ENCODE measurements at places on chromosomes 16 and 17.

GRCh38 chr17:61627658-61628057 lies 36.6 kb upstream of the NACA2 start:
- DNase-seq: no peak

DNA sequence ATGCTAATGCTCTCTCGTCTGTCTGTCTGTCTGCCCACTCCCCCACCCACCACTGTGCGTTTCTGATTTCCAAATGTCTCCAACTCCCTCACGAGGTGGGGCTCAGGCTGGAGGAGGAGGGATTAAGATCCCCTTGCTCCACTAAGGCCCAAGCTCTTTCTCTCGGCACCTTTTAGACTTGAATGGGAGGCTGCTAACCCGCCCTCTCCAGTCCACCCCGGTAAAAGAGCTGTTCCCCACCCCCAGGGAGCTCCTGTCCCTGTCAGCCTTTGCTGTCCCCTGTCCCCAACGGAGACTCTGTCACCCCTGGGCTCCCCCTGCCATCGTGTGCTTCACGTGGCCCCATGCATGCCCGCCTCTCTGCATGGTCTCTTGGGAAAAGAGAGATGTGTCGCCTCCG lies 68.5 kb upstream of the PLCG2 start:
- DNase-seq: no peak

- DNase-seq: no peak
Measured at GRCh38 chr16:57642160-57643135, 14.0 kb downstream of the ADGRG1 start.

DNA sequence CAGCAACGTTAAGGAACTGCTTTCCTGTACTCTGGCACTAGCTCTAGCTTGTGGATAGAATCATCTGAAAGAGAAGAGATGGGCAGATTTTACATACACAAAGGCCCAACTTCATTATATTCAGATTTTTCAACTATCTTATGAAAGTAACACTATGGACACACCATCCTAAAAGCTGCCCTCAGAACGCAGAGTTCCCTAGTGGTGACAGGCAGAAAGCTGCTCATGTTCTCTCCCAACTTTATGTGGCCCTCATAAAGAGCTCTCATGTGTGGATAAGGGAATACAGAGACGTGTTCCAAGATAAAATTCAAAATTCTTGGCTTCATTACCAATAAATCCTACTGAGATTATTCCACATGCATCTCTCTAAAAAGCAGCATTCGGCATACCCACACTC lies 1.5 kb downstream of the CFAP20 start:
- no peak for DNase-seq

DNA sequence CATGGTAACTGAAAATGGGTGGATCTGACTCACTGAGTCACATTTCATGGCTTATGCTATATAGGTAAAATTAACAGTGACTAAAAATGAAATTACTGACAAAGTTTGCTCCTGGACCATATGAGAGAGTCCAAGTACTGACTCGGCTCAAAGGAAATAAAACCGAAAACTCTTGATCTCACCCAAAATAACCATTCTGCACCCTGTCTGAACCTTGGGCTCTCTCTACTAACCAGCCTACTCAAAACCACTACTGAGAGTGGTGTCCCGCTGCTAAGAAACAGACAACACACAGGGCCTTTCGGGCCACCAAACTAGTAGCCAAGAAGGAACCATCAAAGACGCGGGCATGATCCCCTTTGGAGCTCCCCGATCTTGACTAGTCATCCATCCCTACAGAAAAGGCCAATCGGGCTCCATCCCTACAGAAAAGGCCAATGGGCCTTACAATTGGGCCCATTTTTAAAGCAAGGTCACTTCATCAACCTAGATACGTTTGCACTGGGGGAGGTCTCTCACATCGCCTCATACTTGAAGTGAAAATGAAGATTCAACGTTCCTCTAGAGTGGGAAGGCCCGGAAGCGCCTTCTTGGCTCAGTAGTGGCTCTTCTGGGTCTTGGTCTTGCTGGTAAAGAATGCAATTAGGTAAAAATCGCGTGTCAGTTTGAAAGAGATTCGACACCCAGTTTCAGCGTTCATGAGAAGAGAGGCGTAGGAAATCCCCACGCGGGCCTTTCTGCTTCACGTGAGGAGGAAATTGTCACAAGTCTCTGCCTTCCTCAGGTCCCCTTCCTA lies 720 bp upstream of the ZPBP2 start:
- DNase-seq: no peak

GRCh38 chr17:65332375-65332774 lies 195.2 kb downstream of the RGS9 start:
- DNase-seq: no peak

GRCh38 chr16:368388-369158 lies 1.8 kb downstream of the MRPL28 start:
- DNase-seq: no peak

GRCh38 chr16:83622010-83622409 lies 185.8 kb upstream of the HSBP1 start:
- no peak for DNase-seq

DNA sequence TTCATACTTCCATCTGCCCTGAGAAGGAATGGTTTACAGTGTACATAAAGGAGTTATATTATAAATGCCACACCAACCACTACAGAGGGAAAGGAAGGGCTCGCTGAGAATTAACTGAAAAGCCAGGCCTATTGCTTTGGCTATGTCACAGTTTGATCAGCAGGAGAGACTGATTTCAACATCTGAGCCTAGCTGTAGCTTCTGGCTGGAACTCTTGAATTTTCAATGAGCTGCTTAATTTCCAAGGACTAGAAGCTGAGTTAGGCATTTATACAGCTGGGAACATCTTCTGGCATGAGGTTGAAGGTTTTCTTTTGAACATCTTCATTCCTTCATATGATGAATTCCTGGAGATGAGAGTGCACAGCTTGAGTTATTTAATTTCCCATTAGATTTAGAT lies 47.6 kb upstream of the GNAO1 start:
- DNase-seq: no peak

DNA sequence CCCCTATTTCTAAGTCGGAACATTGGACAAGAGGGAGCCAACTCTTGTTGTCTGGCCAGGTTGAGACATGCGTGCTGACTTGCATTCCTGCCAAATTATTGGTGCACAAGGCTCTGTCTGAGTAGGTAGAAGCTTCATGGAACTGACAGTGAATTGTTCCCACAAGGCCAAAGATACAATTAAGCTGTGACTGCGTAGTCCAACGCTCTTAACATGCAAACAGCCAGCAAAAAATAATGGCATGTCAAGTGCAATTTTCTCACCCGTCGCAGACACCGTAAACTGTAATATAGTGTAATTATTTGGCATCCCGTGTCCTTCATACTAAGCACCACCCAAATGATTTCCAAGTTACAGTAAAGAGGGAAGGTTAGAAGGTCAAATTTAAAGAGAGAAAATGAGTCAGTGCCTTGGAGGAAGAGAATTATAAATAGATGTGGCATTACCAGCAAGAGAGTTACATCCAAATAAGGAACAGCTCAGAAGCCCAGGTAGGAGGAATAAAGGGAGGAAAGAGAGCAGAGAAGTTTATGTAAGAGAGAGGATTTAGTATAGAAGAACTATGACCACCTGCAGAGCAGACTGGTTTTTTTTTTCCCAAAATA lies 21.8 kb downstream of the CDH8 start:
- DNase-seq: no peak

DNA sequence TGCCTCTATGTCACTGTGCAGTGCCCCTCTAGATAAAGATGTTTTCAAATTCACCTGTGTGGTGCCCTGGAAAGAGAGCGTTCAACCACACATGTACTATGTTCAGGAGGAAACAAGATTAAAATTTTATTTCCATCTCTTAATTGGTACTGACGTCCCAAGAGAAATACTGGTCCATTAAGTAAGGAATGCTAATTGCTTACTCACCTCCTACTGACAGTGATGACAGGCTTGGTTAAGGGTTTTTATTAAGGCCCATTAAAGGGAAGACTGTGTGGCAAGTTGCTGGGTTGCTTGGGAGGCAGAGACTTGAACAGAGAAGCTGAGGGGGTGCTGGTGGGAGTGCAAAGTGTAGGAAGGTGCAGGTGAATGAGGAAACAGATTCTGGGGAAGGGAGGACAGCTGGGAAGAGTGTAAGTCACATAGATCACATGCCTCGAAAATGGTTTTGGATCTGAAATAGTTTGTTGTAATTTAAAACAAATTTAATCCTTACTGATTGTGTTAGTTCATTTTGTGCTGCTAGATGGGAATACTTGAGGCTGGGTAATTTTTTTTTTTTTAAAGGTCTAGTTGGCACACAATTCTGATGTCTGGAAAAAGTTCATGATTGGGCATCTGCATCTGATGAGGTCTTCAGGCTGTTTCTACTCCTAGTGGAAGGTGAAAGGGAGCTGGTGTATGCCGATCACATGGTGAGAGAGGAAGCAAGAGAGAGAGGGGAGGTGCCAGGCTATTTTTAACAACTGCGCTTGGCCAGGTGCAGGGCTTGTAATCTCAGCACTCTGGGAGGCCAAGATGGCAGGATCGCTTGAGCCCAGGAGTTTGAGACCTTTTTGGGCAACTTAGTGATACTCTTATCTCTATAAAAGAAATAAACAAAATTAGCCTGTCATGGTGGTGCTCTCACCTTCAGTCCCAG lies 140.5 kb downstream of the CACNG3 start:
- no peak for DNase-seq

DNA sequence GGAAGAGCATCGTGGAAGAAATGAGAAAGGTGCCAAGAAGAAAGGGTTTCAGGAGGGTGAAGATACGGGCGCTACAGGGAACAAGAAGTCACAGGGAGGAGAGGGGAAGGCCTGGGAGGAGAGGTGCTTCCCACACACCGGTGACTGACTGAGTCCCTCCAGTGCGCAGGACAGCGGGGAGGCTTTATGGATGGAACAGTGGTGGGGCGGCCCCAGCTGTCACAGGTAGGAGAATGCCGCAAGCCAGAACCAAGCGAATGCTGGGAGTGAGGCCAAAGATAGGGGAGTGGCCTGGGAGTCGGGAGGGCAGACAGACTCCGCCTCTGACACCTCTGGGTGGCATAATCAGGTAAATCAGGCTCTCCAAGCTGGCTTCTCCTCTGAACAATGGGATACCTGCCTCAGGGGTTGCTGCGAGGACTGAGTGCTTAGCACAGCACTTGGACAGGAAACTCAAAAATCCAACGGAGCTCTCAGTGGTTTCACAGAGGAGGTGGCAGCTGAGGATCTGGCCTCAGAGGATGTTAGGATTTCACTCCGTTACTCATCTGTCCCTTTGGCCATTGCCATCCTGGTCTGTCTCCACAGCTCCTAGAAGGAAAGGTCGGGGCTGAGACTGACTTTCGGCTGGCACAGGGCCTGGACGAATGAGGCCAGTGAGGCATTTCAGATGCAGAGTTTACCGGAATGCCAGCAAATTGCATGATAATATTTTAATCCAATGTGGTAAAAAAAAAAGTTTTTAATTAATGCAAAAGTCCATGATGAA lies 717 bp upstream of the CNP start:
- no peak for DNase-seq

DNA sequence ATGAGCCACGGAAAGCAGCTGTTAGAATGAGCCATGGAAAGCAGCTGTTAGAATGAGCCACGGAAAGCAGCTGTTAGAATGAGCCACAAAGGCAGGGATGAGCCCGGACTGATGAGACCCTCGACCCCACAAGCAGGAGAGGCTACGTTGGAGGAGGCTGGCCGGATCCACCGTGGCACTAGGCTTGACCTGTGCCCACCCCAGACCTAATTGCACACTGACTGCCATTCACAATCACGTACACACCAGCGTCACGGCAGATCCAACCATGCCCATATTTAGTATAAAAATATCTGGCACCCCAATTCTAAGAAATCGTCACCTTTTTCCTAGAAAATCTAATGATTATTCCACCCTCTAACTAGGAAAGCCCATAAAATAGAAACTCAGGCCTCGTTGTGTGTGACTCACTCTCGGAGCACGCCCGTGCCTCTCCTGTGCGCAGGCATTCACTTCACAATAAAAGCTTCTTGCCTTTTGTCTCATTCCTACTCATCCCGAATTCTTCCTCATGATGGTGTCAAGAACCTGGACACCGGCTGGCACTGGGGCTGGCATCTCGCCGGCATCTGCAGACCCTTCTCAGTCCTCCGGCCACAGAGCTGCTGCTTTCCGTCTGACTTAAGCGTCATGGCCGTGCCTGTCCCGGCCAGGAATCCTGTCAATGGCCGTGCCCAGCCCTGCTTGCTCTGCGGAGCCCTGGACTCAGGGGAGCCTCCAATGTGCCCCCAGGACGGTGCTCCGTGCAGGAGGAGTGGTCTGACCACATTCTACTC lies 5.5 kb upstream of the SECTM1 start:
- DNase-seq: peak; percentile 5

- DNase-seq: no peak
Measured at GRCh38 chr16:48864055-48864454, 254.1 kb upstream of the N4BP1 start.

GRCh38 chr17:77441130-77441920 lies 300.6 kb downstream of the SEC14L1 start:
- no peak for DNase-seq
